ENCODE measurements at places on chromosomes 7 and 10.

GRCh38 chr7:86706406-86706805, 62.7 kb downstream of the GRM3 start:
- DNase-seq: no peak

- DNase-seq: no peak
These were observed 134.7 kb downstream of the SEMA3D start for GRCh38 chr7:85052056-85052737.

DNA sequence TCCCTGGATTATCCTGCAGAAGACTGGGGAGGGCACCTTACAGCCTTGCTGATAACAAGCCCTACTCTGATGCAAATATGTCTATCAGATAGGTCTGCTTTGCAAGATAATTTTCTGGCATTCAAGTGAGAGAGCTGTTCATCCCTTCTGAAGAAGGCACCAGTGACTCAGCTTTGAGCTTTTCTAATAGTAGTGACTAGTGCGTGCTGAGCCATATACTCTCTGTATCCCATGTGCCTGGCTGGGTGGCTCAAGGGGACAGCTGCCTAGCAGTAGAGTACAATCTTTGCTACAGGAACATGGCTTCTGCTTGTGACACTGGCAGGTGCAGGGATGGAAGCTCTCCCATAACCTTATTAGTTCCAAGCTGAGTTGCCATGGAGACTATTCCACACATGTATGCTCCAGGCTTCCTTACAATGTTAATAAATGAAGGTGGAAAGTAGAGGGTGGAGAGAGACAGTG, 35.0 kb upstream of the ABCB4 start:
- DNase-seq: no peak

DNA sequence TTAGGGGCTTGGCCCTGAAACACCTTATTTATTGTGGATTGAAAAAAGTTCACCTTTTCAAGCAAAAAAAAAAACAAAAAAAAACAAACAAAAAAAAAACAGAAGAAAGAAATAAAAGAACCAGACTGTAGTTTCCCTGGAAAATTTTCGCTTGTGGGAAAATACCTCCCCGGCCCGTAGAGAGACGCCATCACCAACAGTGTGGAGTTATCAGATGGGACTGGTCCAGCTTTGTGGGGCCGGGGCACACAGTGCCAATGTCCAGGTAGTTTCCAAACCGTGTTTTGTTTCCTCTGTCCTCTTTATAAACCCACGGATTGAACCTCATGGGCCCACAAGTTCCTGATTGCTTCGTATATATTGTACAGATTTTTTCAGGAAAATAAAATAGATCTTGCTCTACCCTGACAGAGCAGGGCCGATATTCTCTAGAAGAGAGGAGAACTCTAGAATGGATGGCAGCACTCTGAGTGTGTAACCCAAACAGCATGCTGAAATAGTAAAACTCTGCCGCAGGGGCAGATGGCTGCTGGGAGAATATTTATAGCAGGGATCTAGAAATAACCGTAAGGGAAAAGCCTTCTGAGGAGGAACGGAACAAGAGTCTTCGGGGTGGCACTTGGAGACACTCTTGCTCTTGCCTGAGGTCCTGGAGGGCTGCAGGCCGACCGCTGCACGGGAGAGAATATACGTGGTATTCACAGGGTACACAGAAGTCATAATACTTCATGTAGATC, 241.0 kb downstream of the FRMD4A start:
- no peak for DNase-seq

GRCh38 chr7:16841681-16842080, 36.9 kb upstream of the AGR2 start:
- DNase-seq: no peak

- no peak for DNase-seq
These were observed 302.8 kb downstream of the PTPRN2 start for GRCh38 chr7:158284617-158285382.

GRCh38 chr7:139297795-139298194, 43.3 kb upstream of the FMC1 start:
- DNase-seq: no peak

- no peak for DNase-seq
These were observed 67.9 kb upstream of the COL13A1 start for GRCh38 chr10:69733791-69734261.

DNA sequence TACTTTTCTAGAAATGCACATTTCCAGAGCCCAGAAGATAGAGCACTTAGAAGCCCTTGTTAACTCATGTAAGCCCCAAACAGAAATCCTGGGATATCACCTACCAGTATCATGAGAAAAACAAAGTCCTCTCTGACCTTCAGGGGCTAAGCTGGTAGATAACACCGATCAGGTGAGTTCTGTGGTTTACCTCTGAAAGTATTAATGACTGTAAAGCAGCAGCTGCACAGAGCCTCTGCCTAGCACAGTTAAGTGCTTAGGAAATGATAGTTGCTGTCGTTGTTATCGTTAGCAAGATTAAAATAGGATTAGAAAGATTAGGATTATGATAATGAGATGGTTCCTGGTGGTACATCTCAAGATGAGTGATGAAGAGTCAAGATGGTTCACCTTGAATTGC, 64.9 kb downstream of the PLXNA4 start:
- DNase-seq: no peak

- no peak for DNase-seq
These were observed 155.7 kb downstream of the AUTS2 start for GRCh38 chr7:69753981-69754380.

- DNase-seq: no peak
These were observed 77.0 kb upstream of the SEMA3A start for GRCh38 chr7:84271543-84271942.

DNA sequence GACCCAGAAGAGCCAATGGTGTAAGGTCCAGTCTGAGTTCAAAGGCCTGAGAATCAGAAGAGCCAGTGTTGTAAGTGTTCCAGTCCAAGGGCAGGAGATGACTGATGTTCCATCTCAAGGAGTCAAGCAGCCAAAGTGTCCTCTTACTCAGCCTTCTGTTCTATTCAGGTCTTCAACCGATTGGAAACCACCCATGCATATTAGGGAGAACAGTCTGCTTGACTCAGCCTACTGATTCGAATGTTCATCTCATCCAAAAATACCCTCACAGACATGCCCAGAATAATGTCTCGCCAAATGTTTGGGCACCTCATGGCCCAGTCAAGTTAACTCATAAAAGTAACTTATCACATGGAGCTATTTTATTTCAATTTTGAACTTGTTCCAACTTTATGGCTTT, 2.9 kb upstream of the WDFY4 start:
- no peak for DNase-seq

DNA sequence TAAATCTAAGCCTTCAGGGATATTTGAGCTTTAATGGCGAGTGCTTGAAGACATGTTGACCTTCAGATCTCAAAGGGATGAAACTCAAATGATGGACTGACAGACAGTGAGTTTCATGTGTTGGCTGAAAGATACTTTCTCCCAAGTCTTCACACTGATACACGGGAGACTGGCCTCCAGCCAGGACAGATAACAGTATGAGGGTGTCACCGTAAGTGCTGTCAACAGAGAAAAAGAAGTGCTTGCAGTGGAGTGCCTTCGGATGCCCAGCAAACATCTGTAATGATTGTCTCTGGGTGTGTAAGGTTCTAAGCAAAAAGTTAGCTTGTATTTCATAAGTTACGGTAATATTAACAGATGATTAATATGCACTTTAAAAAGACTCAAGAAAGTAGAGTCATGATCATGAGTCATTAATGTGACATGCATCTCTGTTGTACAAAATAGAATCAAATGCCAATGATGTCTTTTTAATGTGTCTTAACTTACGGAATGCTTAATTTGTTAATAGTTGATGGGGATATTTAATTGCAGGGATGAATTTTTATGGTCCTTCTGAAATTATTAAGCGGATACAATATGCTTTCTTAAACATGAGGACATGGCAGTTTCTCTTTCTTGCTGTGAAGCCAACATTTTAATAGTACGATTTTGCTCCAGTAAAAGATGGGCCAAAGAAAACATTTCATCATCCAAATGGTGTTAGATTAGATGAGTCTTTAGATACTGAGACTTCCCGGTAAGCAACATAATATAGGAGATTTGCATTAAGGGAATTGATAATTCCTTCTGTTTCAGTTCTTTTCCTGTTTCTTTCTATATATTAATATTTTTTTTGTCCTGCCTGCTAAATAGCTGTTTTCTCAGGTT, 292.5 kb downstream of the GALNT17 start:
- DNase-seq: no peak

DNA sequence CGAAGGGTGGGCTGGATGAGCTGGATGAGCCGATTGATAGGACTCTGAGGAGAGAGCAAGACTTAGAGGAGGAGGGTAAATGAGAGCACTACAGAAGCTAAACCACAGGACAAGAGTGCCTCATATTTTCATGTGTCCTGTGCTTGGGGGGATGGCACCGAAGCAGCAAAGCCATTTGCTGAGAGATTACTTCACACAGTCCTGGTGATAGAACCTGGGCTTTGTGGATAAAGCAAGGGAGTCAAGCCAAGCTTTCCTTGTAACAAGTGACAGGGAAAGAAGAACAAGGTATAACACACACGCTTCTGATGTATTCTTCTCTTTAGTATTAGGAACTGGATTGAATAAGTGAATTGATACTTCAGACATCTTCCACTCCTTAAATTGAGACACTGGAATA, 253.7 kb downstream of the ANKRD7 start:
- DNase-seq: no peak
